ENCODE measurements at places on chromosomes 1 and 21. TPM values are rescaled to one million over a fixed set of nuclear protein-coding genes. Genes with fewer than 3 reads are reported as not detected.

- DNase-seq: no peak
Observed at GRCh38 chr1:112265931-112266330, 130.1 kb upstream of the CTTNBP2NL start.

Gene TRIM17
- total RNA-seq: 1.0 TPM

DNA sequence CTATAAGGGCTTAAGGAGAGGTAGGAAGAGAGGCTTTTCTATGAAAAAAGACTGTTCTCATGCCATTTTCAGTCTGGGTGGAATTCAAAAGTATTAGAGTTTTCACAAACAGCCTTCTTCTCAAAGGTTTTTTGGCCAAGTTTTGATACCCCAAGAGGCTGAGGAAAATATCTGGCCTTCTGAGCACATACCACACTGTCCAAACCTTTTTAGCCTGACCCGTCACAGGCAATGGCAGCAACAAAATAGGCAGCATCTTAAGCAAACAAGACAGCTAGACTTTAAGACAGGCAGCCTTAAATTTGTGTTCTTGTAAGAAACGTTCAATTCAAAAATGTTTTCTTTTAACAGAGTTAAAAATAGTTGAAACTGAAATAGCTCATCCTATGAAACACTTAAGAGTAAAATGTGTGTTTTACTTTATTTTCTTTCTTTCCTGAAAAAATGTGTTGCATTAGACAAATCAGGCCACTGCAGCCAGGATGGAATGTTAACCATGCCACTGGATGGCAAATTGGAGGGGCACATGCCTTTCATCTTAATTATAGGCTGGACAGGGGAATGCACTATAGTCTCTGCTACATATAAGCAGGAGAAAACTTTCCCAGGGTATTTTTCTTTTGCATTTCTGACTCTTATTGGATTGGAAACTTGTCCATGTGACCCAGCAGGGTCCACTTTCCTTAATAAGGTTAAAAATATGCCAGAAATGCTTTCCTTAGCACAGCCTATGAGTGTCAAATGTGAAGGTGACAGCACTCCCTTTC, 315.0 kb downstream of the TGFB2 start:
- DNase-seq: no peak

- DNase-seq: no peak
Observed at GRCh38 chr1:66166753-66167152, 367.2 kb upstream of the SGIP1 start.

Gene SPSB1
- 5.0 TPM for total RNA-seq

DNA sequence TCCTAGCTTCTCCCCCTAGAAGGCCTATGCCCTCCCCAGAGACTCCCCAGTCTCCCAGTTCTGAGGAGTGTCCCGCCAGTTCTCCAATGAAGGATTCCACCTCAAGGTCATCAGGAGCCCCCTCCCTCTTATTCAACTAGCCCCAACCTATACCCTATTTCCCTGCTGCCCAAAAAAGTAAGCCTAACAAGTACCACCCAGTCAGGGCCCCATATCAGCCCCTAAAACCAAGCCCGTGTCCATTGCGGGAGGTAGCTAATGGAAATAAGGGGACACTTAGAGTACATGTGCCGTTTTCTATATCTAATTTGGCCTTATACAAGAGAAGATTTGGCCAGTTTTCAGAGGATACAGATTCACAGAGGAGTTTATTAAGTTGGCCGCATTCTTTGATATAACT, 416.2 kb downstream of the MATN1 start:
- no peak for DNase-seq

DNA sequence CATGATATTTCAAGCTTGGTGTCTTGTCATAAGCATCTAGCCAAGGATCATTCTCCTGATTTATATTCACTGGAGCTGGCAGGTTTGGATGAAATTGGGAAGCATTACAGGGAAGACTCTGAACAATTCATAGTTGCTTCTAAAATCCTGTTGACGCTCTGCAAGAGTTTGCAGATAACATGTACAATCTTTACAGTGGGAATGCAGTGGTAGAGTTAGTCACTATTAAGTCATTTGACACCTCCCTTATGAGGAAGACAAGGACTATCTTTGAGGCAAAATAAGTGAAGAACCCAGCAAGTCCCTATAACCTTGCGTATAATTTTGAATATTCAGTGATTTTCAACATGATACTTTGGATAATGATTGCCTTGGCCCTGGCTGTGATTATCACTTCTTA, 45.3 kb upstream of the CRB1 start:
- DNase-seq: no peak

Data from activated naive CD4-positive, alpha-beta T cell treated with anti-CD3 and anti-CD28 coated beads for 36 hours (primary cell).